PC-3 (cell line): ENCODE measurements at places on chromosomes 7 and 10.

- DNase-seq, result no peak
Observed at GRCh38 chr10:17873946-17874345, 64.8 kb downstream of the MRC1 start.

DNA sequence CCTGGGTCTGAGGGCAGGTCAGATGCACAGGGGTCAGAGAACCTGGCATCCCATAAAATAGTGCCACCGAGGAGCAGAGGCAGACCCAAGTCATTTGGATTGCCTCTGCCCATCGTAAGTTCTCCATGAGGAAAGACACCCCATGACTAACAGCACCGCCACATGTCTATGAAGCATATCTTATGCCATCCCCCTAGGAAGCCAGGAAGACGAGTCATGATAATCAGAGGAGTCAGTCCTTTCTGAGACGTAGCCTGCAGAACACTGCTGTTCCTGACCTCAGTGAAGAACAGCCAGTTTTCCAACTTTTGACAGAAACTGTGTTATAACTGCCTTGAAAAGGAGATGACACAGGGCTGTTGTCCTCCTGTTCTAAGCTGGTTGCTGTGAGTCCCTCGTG lies 51.2 kb downstream of the INSYN2A start:
- DNase-seq, result peak; percentile 75

DNA sequence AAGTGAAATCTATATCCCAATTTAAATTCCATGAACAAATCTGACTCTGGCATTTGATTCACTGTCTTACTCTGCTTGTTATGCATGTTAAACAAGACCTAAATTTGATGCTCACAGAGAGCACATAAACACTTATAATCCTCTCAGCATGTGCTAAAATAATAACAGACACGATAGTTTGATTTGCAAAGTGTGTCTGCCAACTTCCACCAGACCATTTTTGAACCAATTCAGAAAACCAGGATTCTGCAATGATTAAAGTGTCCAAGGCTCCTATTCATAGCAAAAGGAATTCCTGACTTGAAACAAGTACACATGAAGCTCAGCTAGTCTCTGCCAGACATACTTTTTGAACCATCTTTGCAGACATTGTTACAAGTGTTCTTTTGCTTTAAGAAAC lies 11.2 kb downstream of the RBM20 start:
- DNase-seq, result no peak

DNA sequence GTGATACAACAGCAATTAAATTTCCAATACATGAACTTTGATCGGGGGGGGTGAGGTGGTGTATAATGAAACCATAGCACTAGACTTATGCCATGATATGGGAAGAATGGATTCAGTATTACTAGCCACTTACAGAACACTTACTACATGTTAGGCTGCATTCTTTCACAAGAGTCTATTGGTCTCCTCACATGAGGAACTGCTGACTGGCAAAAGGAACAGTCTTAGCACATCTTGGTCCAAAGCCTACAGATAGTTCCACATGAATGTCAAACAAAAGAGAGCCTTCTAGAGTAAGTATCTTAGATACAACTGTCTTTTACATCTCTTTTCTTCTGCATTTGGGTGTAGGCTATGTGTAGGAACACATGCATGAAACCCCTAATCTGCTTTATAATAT lies 115.9 kb upstream of the DNAJB12 start:
- no peak for DNase-seq

GRCh38 chr10:78194050-78194449 lies 160.4 kb downstream of the RPS24 start:
- DNase-seq, result peak; percentile 79

DNA sequence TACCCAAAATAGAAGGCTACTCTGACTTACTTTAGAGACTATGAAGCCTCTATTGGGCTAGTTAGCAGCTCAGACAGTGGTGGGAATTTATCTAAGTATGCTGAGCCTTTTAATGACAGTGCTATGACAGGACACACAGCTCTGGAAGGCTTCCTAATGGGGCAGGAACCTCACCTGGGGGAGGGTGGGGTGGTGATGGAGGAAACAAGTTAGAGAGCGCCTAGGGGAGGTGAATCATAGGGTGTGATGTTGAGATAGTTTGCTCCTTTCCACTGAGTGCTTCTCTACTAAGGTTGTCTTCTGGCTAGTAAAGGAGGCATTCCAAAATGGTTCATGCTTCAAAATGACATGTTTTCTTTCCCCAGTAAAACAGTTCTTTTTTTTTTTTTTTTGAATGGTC lies 42.1 kb downstream of the PPP1R9A start:
- DNase-seq, result peak; percentile 91

GRCh38 chr10:63128443-63128842 lies 4.7 kb upstream of the NRBF2 start:
- no peak for DNase-seq

GRCh38 chr7:77308792-77309191 lies 107.4 kb downstream of the GSAP start:
- no peak for DNase-seq

- no peak for DNase-seq
Observed at GRCh38 chr7:68269405-68269804, 1272.8 kb downstream of the TYW1 start.

DNA sequence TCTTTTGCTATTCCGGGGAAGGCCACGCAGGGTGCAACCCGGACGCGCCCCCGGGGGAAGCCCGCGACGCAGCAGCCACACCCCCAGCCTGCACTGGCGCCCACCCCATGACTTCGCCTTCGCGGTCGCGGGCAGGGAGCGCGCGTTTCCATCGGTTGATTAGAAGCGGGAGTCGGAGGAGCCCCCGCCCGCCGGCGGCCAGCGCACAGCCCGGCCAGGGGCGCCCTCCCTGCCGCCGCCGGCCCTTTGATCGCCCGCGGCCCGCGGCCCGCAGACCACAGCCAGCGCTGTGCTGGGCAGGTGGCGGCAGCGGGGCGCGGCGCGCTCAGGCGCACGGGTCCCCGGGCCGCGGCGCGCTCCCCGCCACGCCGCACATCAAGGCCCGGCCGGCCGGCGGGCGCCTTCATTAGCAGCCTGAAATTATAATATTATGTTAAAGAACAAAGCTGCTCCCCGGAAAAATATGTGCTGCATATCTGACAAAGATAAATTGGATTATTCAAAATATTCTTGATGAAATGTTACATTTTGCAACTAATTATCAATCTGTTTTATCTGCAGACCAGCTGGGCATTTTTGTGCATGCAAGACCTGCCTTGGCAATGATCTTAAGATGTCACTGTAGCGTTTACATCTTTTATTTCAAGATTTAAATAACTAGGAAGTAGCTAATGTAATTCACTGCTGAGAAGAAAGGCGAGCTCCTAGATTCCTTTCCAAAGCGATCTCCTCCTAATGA lies 160.7 kb upstream of the MKI67 start:
- no peak for DNase-seq

DNA sequence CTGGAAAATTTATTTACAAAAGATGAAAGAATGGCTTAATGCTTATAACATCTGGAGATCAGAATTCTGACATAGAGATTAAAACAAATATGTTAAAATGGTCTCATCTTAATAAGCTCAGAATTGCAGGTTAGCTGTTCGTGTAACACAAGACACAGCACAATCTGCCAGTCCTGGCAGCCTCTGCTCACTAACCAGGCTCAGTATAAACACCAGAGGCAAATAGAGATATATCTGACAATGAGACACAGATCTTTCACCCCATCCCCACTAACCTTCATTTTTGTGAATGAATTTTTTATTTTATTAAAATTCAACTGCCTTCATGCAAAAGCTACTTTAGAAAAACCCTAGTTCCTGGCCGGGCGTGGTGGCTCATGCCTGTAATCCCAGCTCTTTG lies 51.8 kb downstream of the RELN start:
- no peak for DNase-seq

DNA sequence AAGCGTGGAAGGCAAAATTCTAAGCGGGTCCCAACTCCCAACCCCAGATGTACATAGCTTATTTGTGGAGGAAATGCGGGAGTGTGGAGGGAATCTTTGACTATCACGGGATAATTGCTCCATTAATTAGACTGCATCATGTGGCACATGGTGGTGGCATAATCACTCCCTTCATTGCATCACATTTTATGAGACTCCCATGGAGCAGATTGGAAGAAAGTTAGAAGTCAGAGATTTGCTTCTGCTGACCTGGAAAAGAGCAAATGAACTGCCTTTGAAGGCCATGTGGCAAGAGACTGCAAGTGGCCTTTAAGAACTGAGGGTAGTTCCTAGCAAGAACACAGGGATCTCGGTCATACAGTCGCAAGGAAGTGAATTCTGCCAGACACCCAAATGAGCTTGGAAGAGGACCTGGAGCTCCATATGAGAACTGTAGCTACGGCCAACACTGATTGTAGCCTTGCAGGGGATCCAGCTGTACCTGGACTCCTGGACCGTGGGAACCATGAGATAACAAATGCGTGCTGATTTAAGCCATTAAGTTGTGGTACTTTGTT lies 37.1 kb upstream of the ITGB1 start:
- no peak for DNase-seq

GRCh38 chr7:70619130-70619529 lies 512.8 kb upstream of the GALNT17 start:
- DNase-seq, result no peak

GRCh38 chr7:129332254-129333035 lies 101.8 kb upstream of the STRIP2 start:
- DNase-seq, result peak; percentile 80

DNA sequence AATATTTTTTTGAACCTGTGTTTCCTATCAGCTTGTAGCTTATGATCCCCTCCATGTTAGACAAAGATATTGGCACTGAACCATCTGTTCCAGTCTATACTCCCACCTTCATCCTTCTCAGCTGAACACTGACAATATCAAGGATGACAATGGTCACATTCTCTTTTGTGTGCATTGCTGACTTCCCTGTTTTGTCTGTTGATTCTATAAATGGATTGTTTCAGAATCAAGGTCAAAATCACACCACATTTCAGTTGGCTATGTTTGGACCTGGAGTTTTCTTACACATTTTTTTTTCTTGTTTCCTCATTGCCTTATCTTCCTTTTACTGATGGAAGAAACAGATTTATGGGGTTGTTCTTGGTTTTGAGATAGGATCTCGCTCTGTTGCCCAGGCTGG lies 11.3 kb upstream of the SMURF1 start:
- no peak for DNase-seq

DNA sequence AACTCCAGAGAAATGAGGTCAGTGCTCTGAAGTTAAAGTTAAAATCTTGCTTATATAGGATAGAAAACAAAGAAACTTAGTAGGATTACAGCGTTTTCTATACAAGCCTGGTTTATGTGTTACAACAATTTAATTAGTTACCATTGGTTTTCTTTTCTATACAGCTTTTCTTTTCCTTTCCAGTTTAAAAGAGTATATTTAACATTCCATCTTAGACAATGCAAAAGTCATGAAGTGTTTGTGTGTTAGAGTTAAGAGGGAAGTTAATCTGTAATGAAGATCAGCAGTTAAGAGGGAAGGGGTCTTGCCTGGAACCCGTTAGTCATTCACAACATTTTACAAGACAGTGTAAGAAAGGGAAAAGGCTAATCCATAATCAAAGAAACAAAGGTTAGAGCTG lies 338.3 kb downstream of the OTUD1 start:
- DNase-seq, result no peak

GRCh38 chr7:1739593-1739992 lies 69.5 kb downstream of the ELFN1 start:
- DNase-seq, result no peak

DNA sequence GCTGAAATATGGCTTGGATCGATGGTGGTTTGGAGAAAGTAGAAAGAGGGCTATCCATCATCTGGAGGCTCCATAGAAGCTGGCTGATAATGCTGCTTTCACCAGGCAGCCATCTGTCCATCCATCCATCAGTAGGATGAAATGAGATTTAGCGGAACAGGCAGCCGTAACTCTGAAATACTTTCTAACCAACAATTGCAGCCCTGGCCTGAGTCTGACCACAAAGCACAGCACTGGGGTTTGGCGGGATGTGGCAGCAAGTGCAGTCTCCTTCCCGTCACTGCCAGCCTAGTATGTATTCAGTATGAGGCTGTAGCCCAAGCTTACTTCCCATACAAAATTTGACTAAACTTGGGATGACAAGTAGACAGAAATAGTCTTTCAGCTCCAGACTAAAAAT lies 38.0 kb downstream of the R3HCC1L start:
- no peak for DNase-seq

- peak; percentile 38 for DNase-seq
Observed at GRCh38 chr10:17199351-17199804, 2.1 kb downstream of the TRDMT1 start.

DNA sequence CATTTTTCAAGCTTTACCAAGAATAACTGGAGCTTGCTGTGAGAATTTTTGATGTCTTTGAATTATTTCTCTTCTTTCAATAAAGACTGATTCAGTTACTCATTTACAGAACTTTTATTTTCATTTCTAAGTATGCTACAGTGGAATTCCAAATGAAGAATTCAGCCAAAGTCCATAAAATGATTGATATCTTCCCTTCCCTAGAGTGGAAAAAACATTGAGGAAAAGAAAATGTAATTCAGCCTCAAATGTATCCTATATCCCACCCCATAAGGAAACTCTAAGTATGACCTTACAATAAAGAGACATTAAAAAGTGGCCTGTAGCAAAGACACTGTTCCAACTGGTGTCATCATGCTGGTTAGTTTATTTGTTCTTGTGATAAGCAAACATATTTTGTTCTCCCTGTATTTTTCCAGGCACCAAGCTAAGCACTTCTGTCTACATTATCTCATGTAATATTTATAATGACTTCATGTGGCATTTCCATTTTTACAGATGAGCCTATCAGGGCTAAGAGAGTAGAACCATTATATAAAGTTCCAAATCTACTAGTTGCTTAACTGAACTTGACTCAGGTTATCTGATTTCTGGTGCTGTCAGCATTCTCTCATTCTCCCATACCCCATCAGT lies 450.4 kb downstream of the NEBL start:
- no peak for DNase-seq

DNA sequence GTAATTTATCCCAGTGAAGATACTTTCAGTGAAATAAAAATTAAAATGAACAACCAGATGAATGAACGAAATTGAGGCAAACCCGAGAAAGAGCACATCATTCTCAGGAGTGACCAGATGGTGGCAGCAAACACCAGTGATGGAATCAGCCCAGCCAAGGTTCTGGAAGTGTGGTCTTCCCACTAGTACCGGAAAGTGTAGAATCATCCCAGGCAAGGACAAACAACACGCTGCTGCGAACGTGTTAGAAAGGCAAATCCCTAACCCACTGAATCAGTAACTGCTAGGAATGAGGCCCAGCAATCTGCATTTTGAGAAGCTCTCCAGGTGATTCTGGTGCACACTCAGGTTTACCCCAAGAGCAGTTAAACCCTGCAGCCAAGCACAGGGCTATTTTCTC lies 15.5 kb upstream of the SLC18A3 start:
- DNase-seq, result peak; percentile 98

DNA sequence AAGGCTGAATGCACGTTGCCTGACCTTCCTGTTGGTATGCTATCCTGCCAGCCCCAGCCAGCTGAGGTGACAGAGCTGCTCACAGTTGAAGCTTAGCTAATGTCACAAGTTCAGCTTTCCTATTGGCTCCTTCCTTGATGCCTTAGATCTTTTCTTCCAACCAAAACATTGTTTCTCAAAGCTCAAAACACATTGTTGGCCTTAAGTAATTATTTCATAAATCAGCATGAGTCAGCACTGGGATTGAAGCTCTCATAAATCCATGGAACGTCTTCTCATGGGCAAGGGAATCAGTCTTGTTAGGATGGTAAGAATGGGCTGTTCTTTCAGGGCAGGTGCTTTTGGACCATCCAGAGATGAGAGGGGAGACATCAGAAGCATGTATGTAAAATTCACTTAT lies 128.1 kb upstream of the SAMD8 start:
- DNase-seq, result peak; percentile 58
